ENCODE measurements at places on chromosomes 13 and 19.

- no peak for DNase-seq
Observed at GRCh38 chr19:17441241-17442021, 7.0 kb downstream of the TMEM221 start.

- DNase-seq, result no peak
Observed at GRCh38 chr19:3154957-3155736, 19.3 kb downstream of the GNA15 start.

- DNase-seq, result no peak
Observed at GRCh38 chr13:41065078-41065477, 3.8 kb downstream of the WBP4 start.

DNA sequence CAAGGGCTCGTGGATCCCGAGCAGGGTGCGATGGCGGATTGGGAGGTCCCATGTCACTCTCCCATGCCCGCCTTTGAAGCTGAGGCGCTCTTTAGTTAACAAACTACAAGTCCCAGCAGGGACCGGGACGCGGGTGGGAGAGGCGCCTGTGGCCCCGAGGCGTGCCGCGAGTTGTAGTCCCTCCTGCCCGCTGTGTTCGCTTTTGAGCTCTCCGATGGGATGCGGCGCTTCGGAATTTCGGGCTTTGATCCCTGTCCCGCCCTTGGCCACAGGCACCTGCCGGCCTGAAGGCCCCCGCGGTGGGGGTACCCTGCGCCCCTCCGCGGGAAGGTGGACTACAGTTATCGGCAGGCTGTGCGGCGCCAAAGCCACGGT is 11.0 kb downstream of the CYTH2 start:
- no peak for DNase-seq

- no peak for DNase-seq
Observed at GRCh38 chr19:8163759-8164158, 14.4 kb upstream of the FBN3 start.

- no peak for DNase-seq
Observed at GRCh38 chr13:29129616-29130015, 309.5 kb downstream of the MTUS2 start.

DNA sequence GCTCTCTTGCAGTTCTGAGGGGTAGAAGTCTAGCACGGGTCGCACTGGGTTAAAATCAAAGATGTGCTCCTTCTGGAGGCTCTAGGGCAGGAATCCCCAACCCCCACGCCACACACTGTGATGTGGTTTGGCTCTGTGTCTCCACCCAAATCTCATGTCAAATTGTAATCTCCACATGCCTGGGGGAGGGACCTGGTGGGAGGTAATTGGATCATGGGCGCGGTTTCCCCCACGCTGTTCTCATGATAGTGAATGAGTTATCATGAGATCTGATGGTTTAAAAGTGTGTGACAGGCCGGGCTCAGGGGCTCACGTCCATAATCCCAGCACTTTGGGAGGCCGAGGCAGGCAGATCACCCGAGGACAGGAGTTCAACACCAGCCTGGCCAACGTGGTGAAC is 26.6 kb upstream of the CALM3 start:
- no peak for DNase-seq

- DNase-seq, result no peak
Observed at GRCh38 chr13:27573265-27573664, 47.1 kb downstream of the LNX2 start.

DNA sequence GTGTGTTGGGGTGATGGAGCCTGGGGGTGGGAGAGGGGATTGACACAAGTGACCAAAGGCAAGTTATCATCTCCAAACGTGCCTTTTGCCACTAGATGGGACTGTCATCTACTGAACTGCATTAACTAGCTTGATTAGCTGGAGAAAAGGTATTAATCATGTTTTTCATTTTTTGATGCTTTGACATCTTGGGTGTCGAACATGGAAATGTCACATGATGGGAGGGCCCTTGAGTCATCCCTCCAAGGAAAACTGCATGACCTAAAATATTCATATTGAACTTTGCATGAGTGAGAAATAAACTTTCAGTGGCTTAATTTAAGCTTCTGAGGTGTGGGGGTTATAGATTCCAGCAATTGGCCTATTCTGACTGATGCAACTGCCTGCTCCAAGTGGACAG is 73.3 kb downstream of the ALOX5AP start:
- DNase-seq, result no peak

DNA sequence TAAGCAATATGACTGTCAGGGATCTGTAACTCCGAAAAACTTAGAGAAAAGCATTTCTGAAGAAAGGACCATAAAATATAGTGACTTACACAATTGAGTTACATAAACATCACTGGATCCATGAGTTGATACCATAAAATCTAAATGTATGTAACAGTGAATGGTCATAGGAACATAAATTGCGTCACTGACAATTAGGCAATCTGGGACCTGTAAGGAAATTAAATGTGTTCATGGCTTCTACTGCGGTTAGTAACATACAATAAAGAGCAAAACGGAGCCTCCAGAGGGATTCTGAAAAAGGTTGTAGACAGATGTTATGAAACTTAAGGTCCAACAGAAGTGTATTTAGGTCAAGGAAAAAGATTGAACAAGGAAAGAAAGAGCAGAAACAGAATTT is 27.1 kb downstream of the POU4F1 start:
- DNase-seq, result no peak

DNA sequence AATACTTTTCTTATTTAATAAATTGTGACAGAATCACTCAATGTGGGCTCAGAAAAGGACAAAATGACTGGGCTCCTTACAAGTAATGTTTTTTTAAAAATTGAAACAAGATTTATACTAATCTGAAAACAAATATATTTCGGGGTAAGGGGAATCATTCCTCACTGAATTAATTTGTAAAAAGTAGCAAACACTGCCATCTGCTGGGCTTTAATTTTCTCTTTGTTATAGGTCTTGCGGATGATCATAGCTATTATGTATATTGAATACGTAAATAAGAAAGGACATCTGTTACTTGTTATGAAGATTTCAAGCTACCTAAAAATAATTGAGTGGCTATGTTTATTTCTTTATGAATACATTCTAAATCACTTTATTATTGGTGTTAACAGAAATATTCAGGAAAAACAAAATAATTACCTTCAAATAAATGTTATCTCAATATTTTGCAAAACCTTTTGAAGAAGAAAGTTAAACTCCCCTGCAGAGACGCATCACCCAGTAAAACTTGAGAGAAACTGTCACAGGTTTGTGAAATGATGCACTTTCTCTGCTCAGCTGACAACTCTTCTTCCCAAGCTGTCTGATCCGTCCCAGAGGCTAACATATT is 17.8 kb upstream of the ENOX1 start:
- no peak for DNase-seq

DNA sequence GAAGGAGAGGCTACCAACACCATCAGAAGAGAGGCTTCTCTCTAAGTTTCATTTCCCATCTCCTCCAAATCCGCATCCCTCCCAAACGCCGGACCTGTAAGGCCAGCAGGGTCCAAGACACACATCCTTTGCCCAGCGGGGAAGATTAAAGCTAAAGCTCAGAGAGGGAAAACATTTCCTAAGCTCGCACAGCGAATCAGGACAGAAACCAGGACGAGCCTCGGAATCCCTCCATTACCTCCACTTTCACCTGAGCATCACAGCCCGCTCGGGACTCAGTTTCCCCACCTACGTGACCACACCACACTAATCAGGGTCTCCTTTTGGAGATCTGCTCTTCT is 711 bp upstream of the FOSB start:
- no peak for DNase-seq

DNA sequence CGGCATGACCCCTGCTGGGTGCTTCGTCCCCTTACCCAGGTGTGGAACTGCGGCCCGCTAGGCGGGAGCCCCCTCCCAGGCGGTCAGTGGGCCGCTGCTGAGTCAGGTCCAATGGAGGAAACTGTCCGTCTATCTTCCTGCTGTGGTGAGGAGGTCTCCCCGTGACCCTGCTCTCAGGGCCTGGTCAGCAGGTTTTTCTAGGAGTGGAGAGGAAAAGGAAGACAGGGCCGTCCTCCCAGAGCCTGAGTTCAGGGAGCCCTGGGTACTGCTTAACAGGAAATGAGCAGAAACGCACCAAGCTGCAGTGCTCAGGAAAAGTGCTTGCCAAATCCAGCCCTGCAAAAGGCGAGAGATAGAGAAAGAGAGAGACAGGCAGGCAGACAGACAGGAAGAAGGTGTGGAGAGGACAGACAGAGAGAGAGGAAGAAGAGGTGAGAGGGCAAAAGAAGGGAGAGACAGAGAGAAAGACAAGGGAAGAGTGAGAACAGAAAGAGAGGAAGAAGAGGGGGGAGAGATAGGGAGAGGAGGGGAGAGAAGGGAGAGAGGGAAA is 10.3 kb downstream of the SH3GL1 start:
- no peak for DNase-seq

DNA sequence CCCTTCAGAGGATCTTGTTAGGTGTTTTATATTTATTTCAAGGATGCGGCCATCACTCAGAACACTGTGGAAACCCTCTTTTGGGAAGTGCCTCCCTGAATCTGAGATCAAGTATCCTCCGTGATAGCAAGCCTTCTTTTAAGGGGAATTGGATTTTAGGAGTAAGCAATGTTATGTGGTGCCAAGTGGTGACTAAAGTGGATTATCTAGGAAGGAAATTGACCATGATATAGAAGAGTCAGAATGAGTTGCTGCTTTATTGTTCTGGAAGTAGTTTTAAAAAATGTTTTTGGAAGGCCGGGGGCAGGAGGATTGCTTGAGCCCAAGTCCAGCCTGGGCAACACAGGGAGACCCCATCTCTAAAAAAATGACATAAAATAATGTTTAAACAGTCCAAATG is 6.7 kb downstream of the ERCC5 start:
- no peak for DNase-seq

GRCh38 chr13:29140277-29140676 is 320.1 kb downstream of the MTUS2 start:
- DNase-seq, result no peak
